Activated CD4-positive, alpha-beta memory T cell treated with anti-CD3 and anti-CD28 coated beads for 36 hours (primary cell): ENCODE measurements at places on chromosomes 7 and 10.

GRCh38 chr10:11553773-11554381 is 57.6 kb downstream of the USP6NL start:
- no peak for DNase-seq

- DNase-seq, result peak; percentile 42
Observed at GRCh38 chr7:139699640-139700504, 77.9 kb downstream of the HIPK2 start.

- DNase-seq, result peak; percentile 49
Observed at GRCh38 chr10:21497177-21497807, 28.2 kb downstream of the SKIDA1 start.

DNA sequence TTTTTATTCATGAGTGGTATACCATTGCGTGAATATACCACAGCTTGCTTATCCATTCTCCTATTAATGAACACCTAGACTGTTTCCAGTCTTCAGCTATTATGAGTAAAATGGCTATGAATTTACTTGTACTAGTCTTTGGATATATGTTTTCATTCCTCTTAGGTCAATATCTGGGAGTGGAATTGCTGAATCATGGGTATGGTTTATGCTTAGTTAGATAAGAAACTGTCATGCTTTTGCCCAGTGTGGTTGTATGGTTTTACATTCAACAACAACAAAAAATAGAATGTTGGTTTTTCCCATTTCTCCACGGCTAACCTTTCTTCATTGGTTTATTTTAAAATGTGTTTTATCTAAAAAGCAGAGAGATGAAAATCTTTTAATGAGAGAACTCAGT is 308.3 kb downstream of the PHF14 start:
- no peak for DNase-seq

DNA sequence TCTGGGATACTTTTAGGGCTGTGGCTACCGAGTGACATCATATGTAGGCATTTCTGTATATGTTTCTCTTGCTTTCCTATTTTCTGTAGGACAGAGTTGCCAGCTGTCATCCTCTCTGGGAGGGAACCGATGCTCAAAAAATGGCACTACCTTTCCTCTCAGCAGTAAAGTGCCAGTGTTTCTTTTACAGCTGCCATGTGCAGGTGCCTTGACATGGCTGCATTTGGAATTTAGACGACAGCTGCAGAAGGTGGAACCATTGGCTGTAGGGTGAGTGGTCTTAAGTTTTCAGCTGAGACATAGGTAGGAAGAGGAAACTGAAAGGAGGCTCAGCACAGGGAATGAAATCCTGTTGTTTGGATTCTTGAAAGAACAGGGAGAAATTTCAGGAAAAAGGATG is 20.2 kb upstream of the RPA3 start:
- DNase-seq, result no peak

DNA sequence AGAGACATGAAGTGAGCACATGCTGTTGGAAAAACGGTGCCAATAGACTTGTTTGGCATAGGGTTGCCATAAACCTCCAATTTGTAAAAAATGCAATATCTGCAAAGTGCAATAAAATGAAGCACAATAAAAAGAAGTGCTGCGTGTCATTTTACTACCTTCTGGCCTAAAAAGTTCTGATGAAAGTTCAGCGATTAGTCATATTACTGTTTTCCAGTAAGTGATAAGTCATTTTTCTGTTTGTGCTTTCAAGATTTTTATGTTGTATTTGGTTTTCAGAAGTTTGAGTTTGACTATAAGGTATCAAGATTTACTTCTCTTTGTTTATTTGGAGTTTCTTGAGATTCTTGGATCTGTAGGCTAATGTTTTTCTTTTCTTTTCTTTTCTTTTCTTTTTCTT is 16.8 kb downstream of the AOAH start:
- no peak for DNase-seq

DNA sequence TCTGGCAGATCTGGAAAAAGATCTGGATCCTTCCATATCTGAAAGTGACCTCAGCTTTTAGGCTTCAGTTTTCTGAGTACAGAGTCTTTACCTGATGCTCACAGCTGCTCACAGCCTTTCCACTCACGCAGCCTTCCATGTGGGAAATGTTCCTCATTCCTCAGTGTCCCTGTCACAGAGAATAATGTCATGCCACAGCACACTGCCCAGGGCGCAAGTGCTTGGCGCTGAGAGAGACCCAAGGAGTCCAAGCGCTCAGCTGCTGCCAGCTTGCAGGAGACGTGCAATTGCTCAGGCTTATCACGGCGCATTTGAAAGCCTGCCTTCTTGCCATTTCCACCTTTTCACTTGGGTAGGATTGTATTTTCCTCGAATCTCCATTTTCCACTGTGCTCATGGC is 271.9 kb upstream of the MKI67 start:
- DNase-seq, result no peak

GRCh38 chr7:125136755-125137532 is 207.3 kb upstream of the POT1 start:
- no peak for DNase-seq

GRCh38 chr10:64508029-64508661 is 986.9 kb downstream of the REEP3 start:
- no peak for DNase-seq

DNA sequence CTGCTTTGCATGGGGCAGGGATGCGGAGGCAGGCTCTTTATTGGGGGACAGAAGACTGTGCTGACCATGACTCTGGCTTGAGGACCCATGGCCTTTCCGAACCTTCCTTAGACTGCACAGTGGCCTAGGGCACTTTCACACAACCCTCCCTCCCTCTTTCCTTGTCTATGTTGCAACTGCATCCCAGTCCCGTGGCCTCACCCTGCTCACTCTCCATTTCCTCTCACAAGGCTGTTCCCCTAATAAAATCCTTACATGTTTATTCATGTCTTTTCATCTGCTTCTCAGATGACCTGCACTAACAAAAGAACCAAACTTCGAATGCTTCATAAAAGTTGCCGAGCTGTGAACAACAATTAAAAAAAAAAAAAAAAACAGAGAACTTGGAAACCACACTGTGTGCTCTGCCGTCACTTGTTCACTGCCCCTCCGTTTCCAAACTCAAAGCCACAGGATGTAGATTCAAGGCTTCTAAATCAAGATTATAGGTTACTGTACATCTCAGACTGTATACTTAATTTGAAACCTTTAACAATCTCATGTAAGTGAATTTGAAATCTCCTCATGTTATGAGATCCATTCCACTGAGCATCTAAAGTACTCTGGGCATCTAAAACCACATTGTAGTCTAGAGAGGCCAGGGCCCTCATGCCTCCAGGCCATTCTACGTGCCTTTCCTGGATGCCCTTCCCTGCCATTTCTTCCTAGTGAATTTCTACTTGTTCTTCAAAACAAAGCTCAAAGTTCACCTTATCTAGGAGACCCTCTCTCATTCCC is 265.9 kb downstream of the SNX13 start:
- no peak for DNase-seq

DNA sequence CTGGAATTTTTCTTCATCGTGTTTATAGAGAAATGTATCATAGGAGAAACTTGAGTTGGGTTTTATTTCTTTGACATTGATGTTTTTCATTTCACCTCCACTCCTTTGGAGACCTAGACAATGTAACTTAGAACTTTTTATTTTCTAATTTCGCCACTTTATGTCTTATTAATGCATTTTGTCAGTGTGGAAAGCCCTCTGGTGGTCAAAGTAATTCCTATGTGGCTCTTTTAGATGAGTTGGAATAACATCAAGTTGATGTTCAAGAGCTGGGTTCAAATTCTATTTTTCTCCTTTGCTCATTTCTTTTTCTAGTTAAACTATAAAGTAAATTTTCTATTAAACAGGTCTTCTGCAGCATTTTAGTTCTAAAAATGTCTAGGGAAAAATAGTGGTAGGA is 478.6 kb downstream of the LRMDA start:
- no peak for DNase-seq

GRCh38 chr7:79620291-79620690 is 166.8 kb upstream of the MAGI2 start:
- no peak for DNase-seq

GRCh38 chr7:138919216-138919615 is 62.0 kb downstream of the KIAA1549 start:
- no peak for DNase-seq

GRCh38 chr7:130947792-130948580 is 214.0 kb upstream of the KLF14 start:
- no peak for DNase-seq

DNA sequence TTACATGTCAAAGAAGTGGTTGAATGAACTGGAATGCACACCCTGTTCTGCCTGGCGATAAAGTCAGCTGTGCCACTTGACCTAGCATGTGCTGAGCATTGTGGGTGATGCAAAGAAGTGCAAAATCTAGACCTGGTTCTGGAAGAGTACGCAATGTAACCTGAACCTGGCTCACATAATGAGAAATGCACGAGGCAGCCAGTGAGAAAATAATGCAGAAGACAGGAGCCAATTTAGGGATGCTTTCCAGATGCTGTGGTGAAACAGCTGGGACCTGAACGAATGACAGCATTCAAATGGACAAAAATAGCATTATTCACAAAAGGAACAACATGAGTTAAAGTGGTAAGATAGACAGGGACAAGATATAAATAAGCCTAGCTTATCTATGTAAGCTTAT is 402.6 kb downstream of the SORCS1 start:
- DNase-seq, result no peak

GRCh38 chr7:130009848-130010688 is 41.1 kb downstream of the ZC3HC1 start:
- DNase-seq, result peak; percentile 52

GRCh38 chr10:17943033-17943745 is 8.5 kb upstream of the SLC39A12 start:
- DNase-seq, result no peak

- no peak for DNase-seq
Observed at GRCh38 chr10:29621161-29621560, 13.6 kb downstream of the SVIL start.

- no peak for DNase-seq
Observed at GRCh38 chr7:46658281-46658680, 737.2 kb upstream of the IGFBP3 start.

GRCh38 chr7:153430931-153431330 is 621.3 kb upstream of the DPP6 start:
- no peak for DNase-seq

DNA sequence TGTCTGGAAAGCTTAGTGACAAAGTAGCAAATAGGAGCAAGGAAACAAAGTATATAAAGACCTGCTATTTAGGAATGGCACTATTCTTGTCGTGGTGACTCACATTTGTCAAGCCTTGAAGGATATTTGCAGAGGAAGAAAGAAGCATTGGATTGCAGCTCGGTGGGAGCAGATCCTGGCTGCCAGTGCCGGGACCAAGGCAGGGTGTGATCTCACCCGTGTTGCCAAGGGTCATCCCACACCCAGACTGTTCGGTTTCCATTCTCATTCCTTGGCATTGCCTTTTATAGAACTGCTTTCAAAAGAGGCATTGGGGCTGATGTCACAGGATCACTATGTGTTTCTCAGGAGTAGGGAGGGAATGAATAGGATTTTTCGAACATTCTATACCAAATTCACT is 176.2 kb downstream of the GALNT17 start:
- no peak for DNase-seq

- no peak for DNase-seq
Observed at GRCh38 chr10:43211431-43212042, 55.3 kb downstream of the RASGEF1A start.
